HCT116 (cell line): ENCODE measurements at places on chromosomes 7 and 10.

DNA sequence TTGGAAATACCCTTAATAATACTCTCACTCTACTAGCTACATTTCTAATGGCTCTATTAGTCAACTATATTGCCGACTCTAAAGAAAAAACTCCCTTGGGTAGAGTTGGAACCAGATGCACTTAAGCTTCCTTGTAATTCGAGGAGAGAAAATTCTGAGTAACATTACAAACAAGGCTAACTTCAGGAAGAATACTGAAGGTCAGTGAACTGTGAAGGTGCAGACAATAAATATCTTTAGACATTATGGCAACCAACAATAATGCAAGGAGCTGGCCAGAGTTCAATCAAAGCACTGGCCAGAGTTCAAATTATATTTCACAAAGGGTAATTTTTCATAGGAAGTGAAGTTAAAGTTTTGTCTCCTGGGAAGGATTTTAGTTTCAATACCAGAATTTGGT lies 40.7 kb upstream of the MRLN start:
- DNase-seq: no peak

GRCh38 chr7:82472966-82473365 lies 29.4 kb upstream of the CACNA2D1 start:
- no peak for DNase-seq

- DNase-seq: no peak
These were observed 16.5 kb upstream of the PLAU start for GRCh38 chr10:73894245-73894971.

DNA sequence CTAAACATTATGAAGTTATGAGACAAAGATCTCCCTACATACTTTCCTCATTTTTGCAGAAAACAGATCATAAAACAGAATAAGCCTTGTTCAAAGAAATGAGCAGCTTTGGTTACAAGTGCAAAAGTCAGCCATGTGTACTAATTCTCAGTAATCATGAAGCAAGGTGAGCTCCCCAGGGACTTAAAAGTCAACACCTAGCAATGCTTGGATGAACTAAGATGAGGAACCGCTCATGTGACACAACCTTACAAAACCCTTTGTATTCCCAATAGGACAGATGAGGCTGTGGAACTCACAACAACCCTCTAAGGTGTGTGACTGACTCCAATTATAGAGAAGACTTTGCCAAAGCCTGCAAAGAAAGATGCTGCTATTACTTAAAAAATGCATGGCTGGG lies 154.5 kb downstream of the SLC25A13 start:
- DNase-seq: no peak

DNA sequence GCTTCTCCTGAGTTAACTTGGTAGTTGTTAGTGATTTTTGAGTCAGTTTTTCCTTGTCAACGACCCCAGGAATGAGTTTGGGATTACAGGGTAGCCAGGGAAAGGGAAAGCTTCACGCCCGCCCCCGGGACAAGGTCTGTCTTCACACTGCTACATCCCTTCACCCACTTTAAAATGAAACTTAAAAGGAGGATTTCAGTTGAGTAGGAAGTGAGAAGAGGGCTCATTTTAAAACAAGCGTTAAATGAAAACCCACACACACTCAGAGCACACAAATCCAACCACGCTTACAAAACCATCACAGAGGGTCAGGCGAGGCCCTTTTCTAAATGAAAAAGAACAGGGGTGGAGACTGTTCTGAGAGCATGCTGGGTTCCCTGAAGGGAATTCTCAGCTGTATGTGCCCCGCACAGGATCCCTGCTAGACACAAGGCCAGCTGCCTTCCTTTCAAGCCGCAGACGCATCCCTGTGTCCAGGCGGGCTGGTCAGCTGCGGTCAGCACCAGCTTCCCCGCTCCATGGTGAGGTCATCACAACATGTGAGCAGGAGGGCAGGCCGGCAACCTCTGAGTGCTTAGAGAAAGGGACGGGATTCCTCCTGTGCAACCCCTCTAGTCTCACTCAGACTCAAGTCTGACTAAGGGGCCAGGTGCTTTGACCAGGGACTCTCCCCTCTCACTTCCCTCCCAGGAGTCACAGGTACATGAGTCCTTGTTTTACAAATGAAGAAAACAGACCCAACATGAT lies 111.8 kb downstream of the EGFR start:
- no peak for DNase-seq

DNA sequence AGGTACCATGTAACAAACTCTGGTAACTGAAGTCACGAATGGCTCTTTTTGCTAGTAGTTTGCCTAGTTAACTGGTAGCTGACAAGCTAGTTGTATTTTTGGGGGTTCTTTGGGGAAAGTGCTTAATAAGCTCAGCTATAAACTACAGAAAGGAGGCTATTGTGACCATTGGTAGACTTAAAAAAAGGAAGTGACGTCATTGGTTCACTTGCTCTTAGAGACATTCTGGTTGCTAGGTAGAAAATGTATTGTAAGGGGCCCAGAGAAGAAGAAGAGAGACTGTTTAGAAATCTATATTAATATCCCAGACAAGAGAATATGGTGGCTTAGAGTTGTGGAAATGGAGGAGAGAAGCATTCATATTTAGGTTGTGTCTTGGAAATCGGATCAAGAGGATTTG lies 103.0 kb downstream of the NXPH1 start:
- DNase-seq: no peak

- DNase-seq: no peak
These were observed 94.9 kb downstream of the CPXM2 start for GRCh38 chr10:123796736-123797135.

GRCh38 chr7:44505595-44505994 lies 15.1 kb upstream of the NUDCD3 start:
- no peak for DNase-seq

- peak; percentile 18 for DNase-seq
These were observed 291.7 kb downstream of the THSD7A start for GRCh38 chr7:11540271-11540761.

DNA sequence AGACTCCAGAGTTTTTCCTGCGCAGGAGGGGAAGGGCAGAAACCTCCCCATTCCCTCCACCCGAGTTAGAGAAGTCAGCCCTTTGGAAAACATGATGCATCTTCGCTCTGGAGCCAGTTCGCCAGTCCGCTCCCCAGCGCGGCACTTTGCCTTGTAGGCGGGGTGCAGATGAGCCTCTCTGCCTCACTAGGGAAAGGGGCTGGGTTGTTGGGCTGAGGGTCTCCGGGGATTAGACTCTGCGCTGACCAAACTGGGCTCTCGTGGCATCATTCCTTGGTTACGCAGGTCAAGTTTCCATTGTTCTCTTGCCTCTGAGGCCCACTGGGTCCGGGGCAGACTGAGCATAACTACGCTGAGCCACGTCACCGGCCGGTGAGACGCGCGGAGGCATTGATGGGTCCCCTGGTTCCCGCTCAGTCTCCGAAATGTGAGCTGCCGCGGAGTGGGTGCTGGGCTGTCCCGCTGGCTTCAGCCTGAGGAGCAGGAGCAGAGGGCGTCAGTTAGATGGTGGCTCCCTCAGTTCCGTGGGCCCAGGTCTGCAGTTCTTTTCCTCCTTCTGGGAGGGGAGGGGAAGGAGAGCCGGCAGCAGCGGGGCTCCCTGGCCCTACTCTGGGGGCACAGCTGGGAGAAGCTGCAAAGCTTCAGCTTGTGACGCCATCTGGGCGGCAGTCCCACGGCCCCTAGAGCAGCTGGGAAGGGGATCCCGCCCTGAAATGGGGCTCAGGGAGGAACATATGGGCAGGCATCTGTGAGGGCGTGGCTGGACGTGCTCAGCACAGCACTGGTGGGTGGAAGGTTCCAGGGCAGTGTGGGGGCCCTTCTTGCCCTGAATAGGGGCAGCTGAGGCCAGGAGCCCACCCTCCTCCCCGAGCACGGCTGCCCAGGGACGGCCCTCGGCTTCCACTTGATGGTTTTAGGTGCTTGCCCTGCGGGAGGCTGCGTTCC lies 121.3 kb upstream of the BTBD16 start:
- DNase-seq: no peak

GRCh38 chr10:93570383-93570782 lies 3.9 kb downstream of the FFAR4 start:
- DNase-seq: no peak

- no peak for DNase-seq
These were observed 1251.5 kb downstream of the DNAJB9 start for GRCh38 chr7:109821156-109821555.

GRCh38 chr7:28381466-28381865 lies 30.9 kb upstream of the CREB5 start:
- no peak for DNase-seq

- DNase-seq: no peak
These were observed 325.0 kb downstream of the PLXNA4 start for GRCh38 chr7:132251327-132251659.

DNA sequence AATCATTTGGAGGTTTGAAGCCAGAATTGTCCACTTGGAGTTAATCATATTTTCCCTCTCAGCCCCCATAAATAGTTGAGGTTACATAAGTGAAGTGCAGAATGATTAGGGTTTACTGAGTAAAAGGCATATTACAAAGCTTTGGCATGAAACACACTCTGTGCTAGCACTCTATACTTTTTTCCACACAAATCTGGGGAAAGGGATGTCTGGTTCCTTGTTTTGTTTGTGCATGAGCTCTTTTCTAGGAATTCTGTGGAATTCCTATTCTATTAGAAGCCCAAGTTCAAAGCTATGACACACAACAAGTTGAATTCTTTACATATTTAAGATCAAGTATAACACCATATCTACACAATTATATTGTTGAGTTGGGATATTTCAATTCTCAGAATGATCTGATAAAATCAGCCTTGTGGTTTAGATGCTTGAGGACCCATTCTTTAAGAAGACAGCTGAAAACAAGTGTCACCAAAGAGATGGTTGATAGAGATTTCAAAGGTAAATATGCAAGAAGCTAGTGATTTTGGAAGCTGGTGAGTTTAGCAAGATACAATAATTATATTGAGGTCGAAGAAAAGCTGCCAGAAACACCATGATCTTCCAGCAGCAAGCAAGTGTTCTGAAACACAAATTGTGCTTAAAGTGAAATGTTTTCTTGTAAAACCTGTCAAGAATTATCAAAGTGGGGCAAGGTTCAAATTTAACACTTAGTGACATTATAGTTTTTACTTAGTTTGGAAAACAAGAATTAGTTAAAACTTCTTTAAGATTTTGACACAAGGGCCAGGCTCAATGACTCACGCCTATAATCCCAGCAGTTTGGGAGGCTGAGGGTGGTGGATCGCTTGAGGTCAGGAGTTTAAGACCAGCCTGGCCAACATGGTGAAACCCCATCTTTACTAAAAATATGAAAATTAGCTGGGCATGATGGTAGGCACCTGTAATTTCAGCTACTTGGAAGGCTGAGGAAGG lies 122.6 kb downstream of the INHBA start:
- no peak for DNase-seq

DNA sequence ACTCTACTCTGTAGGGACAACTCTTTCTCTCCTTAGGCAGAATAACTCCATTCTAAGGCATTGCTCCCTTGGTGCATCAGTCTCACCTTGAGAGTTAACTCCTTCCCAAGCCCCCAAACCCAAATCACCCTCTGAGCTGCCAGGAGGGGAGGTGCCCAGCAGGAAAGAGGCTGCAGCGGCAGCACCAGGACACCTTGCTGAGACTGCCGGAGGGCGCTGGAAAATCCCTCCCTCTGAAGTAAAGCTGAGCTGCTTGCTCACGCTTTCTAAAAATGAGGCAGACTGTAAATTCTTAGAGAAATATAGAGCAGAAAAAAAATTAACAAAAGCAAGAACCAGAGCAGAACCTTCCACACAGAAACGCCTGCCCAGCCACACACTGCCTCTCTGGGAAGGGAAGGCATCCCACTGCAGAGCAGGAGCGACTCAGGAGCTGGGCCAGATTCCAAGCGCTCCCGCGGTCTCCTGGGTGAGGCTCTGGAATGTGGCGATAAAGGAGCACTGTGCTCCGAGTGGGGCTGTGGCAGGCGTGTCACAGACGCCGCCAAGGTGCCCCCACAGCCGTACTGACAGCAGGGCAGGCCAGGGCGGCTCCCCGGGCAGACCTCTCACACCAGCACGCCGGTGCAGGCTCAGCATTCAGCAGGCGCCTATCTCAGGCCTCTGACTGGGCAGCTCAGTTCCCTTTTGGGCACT lies 202.1 kb downstream of the TNS3 start:
- DNase-seq: peak; percentile 45

DNA sequence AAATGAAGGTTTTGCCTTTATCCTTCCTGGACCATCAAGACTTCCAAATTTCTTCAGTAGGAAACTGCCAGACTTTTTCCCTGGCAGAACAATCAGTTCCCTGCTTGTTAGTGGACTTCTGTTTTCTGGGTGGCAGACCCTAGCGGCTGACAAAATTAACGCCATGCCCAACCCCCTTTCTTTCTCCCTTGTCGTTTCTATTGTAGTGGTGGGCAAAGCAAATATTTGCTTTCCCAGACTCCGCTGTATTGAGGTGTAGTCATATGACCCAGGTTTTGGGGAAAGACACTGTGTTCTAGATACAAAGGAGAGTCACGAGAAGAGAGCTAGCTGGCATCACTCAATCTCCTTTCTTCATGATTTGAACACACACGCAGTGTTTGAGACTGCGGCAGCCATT lies 7.7 kb downstream of the PON2 start:
- no peak for DNase-seq

DNA sequence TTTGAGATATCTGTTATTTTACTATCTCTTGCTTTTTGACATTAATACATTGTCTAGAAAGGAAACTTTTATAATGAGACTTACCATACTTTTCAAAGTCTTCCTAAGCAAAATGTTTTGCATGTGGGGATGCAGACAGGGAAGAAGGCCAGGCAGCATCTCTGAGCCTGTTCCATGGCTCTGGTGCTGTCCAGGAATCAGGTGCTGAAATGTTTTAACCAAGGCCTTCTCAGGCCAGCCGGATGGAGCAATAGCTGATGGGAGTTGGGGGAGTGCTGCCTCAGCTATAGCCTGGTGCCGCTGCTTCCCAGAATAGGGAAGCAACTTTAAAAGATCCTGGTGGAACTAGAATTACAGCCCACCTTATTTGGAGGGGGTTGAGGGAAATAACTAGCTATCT lies 38.5 kb downstream of the CRTAC1 start:
- DNase-seq: no peak

GRCh38 chr7:121017586-121017985 lies 29.1 kb downstream of the CPED1 start:
- DNase-seq: no peak

GRCh38 chr10:78620985-78621799 lies 447.6 kb upstream of the ZMIZ1 start:
- no peak for DNase-seq

GRCh38 chr7:102413611-102414010 lies 17.4 kb downstream of the PRKRIP1 start:
- DNase-seq: no peak

DNA sequence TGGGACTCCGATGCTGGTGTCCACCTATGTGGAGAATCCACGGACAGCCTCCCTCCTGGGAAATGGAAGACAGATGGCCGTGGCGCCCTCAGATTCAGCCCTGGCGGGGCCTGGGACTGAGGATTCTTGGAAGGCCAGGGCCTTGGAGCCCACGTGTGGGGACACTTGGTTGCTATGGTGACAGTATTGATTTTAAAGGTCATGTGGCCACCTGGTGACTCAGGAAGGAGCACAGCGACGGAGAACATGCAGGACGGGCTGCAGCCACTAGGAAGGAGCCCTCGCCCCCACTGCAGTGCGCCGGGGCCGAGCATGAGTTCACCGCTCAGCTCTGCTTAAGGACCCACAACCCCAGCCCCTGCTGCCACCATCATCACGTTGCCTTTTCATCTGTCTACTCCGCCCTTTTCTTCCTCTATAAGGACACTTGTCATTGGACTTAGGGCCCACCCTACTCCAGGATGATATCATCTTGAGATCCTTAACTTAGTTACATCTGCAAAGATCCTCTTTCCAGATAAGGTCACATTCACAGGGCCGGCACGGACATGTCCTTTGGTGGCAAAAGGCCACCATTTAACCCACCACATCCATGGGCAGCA lies 3.7 kb upstream of the STK32C start:
- DNase-seq: peak; percentile 67
